Stimulated activated CD4-positive, alpha-beta T cell treated with anti-CD3 and anti-CD28 coated beads, Interleukin-4, amount 100 ng/mL, for 48 hours (primary cell): ENCODE measurements at places on chromosomes 7 and 10.

- DNase-seq: no peak
Measured at GRCh38 chr10:13993673-13994089, 337.0 kb downstream of the FRMD4A start.

GRCh38 chr7:64618785-64619456 lies 47.0 kb upstream of the ZNF107 start:
- DNase-seq: no peak

DNA sequence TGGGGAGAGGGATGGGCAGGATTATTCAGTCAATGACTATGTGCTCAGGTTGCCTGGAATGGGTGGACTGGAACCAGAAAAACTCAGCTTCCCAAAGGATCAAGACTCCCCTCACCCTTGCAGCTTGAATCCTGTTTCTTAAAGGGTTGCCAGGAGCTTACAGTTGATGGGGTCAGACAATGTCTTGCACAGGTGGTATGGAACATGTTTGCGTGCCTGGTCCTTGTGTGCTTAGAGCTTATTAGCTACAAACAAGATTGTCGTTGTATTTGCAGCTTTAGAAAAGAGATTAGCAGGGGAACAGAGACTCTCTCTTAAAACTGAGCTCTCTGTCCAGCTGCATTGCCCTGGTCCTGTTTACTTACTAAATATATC lies 56.9 kb downstream of the PRR15 start:
- no peak for DNase-seq

GRCh38 chr10:119466655-119467054 lies 75.9 kb downstream of the RGS10 start:
- peak; percentile 28 for DNase-seq

- no peak for DNase-seq
Measured at GRCh38 chr10:15113766-15114165, 16.6 kb downstream of the RPP38 start.

GRCh38 chr10:13615650-13616300 lies 29.0 kb downstream of the PRPF18 start:
- DNase-seq: no peak

GRCh38 chr7:149773446-149774236 lies at the start of gene ZNF467:
TSS of gene ZNF467 (minus strand) at chr7:149773588. CDS start at chr7:149771032, 2,556 bp downstream.
- no peak for DNase-seq

- peak; percentile 47 for DNase-seq
Measured at GRCh38 chr7:100493476-100494264, 9.9 kb downstream of the NYAP1 start.

- no peak for DNase-seq
Measured at GRCh38 chr10:52951824-52952223, 179.2 kb upstream of the MBL2 start.

GRCh38 chr10:3791974-3792633 lies 7.1 kb upstream of the KLF6 start:
- DNase-seq: no peak

GRCh38 chr7:27121684-27122076 lies 8.9 kb downstream of the HOXA4 start:
- no peak for DNase-seq

- no peak for DNase-seq
Measured at GRCh38 chr10:117710181-117710798, 167.7 kb downstream of the EMX2 start.

GRCh38 chr7:2718296-2718965 lies 30.4 kb downstream of the AMZ1 start:
- no peak for DNase-seq

- no peak for DNase-seq
Measured at GRCh38 chr7:43844257-43844656, 25.1 kb downstream of the MRPS24 start.

- no peak for DNase-seq
Measured at GRCh38 chr10:62996925-62997324, 136.2 kb upstream of the NRBF2 start.

DNA sequence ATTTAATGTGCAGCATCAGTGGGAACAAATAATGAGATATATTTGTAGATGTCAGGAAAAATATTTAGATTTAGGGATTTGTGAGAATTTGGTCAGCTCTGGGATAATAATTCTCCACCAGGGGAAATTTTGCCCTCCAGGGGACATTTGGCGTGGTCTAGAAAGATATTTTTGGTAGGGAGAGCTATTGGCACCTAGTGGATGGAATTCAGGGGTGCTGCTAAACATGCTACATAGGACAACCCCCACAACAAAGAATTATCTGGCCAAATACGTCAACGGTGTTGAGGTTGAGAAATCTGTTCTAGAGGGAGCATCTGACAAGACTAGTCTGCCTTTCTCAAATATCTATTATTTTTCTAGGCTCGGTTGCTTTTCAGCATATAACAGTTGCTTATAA lies 2.1 kb downstream of the ADK start:
- no peak for DNase-seq

- DNase-seq: no peak
Measured at GRCh38 chr7:133709036-133709880, 417.9 kb upstream of the LRGUK start.

GRCh38 chr10:63633677-63634487 lies 112.7 kb downstream of the REEP3 start:
- DNase-seq: no peak

GRCh38 chr10:102449321-102450123 lies 1.8 kb downstream of the C10orf95 start:
- DNase-seq: peak; percentile 73

DNA sequence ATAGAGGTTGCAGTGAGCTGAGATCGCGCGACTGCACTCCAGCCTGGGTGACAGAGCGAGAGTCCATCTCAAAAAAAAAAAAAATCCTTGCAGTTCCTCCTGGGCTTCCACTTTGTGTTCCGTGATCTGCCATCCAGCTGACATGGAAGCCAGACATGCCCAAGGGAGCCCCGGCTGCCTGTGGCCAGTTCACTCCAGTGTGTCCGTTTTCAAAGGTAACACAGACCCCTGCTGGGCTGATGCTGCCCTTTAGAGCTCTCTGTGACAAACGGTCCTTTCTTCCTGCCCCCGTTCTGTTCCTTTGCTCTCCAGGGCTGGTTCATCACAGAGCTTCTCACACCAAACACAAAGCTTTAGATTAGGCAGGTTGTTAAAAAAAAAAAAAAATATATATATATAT lies 130.8 kb downstream of the CUL2 start:
- no peak for DNase-seq

DNA sequence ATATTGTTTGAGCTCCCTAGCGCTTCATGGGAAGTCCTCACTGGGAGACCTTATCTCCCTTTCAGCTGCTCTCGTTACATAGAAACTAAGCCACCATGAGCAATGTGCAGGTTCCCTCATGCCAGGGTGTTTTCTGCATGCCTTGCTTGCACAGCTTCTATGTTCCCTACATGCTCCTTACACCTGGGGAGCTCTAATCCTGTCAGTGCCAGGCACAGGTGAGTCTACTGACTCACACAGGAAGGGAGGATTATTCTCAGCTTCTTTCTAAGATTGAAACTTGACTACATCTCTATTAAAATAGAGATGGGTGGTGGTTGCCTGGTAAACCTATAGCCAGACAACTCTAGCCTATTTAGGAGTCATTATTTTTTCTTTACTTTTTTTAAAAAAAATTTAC lies 375.7 kb upstream of the CDC14C start:
- no peak for DNase-seq

GRCh38 chr7:149450821-149451220 lies 10.0 kb downstream of the ZNF777 start:
- no peak for DNase-seq

DNA sequence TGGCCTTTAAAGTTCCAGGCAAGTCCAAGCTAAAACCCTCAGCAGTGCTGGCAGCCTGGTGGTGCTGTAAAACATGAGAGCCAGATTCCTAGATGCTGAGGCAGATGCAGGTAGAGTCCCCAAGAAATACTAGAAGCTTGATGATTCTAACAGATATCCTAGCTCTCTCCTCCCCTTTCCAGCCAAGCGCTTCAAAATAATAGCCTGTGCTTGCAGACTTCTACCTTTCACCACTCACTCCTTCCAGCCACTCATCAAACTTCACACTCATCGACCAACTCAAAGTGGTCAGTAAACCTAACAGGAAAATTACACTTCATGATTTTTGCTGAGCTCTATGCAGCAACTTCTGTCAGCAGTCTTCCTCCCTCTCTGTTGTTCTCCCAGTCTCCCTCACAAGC lies 50.2 kb downstream of the LMBR1 start:
- DNase-seq: no peak

DNA sequence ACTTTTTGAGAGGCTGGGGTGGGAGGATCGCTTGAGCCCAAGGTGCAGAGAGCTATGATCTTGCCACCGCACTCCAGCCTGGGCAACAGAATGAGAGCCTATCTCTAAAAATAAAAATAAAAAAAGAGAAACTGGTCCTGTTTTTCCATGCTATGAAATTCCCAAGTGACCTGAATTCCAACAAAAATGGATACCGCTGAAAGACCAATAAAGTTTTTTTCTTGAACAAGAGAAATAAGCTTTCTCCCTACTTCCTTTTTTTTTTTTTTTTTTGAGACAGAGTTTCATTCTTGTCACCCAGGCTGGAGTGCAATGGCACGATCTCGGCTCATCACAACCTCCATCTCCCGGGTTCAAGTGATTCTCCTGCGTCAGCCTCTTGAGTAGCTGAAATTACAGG lies 12.5 kb upstream of the SEPHS1 start:
- DNase-seq: no peak

DNA sequence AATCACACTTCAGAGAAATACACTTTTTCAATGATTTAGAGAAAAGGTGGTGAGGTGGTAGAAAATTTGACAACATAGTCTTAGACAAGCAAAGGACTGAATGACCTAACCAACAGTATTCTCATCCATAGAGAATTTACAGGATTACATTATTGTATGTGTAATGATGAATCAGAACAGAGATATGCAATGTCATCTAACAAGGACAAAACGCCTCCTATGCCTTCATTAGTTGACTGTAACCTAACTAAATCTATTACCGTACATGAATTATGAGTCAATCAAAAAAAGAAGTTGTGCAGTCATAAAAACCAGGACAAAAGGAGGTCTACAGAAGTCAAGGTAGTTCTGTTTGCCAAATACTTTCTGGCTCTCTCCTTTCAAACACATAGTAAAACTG lies 66.5 kb downstream of the RAB11FIP2 start:
- no peak for DNase-seq
